ENCODE measurements at places on chromosomes 16 and 17.

- no peak for DNase-seq
These were observed 366.5 kb downstream of the SEC14L1 start for GRCh38 chr17:77507111-77507885.

DNA sequence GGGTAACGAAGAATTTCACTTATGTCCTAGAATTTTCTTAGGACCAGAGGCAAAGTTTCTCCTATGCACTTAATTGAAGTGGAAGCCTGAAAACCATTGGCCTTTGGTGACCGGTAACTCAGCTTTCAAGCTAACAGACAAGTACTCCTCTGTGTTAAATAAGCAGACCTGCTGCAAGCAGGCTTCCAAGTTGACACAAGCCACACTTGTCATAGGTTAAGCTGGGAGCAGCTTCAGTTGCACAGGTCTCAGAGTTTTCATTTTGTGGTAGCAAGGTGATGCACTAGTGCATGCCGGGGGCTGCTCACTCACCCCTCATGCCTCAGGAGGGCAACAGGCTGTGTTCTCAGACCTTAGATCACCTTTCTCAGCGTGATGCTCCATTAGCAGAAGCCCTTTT is 399.9 kb downstream of the UTP18 start:
- DNase-seq = no peak

- DNase-seq = no peak
These were observed 37.8 kb upstream of the MYOCD start for GRCh38 chr17:12627781-12628451.

- DNase-seq = no peak
These were observed 80.2 kb upstream of the SMURF2 start for GRCh38 chr17:64742326-64742725.

DNA sequence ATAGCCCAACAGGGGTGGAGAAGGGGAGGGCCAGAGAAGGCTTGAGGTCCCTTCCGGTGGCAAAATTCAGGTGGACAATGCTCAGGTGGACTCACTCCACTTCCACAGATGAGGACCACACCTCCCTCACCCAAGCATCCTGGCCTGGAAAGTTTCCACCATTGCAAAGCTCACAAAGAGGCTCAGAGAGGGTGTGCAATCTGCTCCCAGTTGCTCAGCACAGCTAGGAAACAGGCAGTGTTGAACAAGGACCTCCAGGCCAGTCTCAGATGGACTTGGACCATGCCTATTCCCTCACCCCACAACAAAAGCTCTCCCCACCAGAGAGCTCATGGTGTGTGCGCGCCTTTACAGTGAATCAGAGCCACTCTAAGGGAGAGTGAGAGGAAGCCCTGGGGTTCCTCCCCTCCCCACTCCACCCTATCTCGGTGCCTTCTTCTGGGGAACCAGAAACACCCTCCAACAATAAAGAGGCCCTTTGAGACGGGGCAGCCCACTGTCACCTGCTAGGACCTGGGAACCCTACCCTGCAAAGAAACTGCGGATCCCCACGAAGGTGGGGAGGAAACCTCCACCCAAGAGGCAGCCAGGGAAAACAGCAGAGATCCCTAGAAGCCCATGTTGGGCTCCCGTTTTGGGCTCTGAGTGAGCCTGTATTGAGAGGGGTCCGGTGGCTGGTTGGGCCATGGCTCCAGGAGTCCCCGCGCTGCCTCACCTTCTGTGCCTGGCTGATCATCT is 1.6 kb downstream of the FAM83G start:
- no peak for DNase-seq

DNA sequence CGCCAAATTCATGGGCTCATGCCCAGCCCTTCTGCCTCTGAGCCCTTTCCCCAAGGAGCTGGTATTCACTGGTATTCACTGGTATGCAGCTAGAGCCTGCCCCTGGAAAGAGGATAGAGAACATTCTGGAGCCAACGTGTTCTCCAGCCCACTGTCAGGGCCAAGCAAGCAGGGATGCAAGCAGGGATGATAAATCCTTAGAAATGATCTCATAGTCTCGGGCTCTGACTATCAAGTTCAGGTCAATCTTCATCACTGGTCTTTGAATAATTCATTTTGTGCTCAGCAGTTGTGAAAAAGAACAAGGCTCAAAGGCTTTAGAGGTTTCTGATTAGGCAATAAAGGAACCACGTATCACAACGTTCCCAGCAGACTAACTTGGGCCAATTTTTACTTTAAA is 57.3 kb downstream of the CACNG5 start:
- no peak for DNase-seq

DNA sequence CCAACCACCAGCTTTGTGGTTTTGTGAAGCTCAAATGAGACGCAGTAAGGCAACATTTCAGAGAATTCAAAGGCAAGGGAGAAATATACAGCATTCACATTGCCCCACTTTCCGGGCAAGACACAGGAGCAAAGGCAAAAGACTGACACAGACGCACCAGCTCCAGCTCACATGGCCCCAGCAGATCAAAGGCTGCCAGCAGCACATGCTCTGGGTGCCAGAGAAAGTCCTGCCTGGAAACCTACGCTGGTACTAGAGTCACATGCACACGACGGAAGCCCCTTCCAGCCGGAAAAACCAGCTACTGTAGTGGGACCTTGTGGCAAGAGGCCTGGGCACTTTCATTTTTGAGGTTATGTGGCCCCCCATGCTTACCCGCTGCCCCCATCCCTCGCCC is 50.1 kb downstream of the GTF3C1 start:
- no peak for DNase-seq

DNA sequence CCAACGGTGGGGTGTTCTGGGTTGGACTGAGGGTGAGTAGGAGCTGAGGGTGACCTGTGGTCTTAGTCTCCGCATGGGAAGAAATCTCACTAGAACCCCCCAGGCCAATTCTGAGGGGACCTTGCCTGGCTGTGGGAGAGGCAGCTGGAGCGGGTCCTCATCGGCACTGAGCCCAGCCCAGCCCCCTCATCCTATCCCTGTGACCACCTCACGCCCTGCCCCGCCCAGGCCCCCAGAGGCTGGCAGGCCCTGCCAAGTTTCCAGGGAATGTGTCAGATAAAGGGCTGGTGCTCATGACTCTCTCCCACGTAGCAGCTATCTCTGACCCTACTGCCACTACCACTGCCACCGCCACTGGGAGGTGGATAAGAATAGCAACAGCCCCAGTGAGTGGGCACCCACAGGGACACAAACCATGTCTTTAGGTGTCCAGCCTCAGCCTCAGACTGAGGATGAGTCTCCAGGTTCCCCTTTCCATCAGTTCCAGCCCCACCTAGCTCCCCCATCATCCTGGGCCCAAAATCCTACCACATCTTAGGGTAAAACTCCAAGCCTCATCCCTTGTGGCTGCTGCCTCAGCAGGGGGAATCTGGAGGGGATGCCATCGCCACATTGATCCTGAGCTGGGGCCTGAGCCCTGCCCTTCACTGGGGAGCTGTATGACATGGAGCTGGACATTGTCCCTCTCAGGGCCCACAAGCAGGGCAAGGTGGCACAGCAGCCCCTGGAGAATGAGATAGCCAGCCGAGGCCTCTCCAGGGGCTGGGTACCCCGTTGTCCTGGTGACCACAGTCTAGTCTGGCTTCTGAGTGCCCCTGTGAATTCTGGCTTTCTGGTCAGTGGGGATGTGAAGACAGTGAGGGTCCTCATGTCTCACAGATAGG is 14.9 kb downstream of the CDH16 start:
- DNase-seq = no peak

- no peak for DNase-seq
These were observed 898.2 kb upstream of the GOT2 start for GRCh38 chr16:59632276-59632855.

DNA sequence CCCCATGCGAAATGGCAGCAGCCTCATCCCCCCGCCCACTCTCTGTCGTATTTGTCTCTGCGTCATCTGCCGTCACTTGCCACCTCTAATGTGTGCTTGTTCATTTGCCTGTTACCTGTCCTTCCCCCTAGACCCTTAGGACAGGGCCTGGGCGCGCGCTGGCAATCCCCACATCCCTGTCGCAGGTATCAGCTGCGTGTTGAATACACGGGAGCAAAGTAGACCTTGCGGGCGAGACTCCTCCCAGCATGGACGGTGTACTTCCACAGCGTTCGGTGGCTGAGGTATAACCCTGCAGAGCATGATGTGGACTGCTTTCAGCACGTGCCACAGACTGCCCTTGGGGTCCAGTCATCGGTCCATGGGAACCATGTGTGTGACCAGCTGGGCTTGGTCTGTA is 170.1 kb upstream of the CHMP6 start:
- DNase-seq = no peak

- DNase-seq = no peak
These were observed 7.9 kb downstream of the SEPTIN12 start for GRCh38 chr16:4780235-4780634.

- no peak for DNase-seq
These were observed 53.0 kb downstream of the RPA1 start for GRCh38 chr17:1882836-1883235.

- DNase-seq = no peak
These were observed 25.9 kb downstream of the SREBF1 start for GRCh38 chr17:17810895-17811248.

GRCh38 chr17:38908676-38909181 is 16.7 kb upstream of the LASP1NB start:
- no peak for DNase-seq

DNA sequence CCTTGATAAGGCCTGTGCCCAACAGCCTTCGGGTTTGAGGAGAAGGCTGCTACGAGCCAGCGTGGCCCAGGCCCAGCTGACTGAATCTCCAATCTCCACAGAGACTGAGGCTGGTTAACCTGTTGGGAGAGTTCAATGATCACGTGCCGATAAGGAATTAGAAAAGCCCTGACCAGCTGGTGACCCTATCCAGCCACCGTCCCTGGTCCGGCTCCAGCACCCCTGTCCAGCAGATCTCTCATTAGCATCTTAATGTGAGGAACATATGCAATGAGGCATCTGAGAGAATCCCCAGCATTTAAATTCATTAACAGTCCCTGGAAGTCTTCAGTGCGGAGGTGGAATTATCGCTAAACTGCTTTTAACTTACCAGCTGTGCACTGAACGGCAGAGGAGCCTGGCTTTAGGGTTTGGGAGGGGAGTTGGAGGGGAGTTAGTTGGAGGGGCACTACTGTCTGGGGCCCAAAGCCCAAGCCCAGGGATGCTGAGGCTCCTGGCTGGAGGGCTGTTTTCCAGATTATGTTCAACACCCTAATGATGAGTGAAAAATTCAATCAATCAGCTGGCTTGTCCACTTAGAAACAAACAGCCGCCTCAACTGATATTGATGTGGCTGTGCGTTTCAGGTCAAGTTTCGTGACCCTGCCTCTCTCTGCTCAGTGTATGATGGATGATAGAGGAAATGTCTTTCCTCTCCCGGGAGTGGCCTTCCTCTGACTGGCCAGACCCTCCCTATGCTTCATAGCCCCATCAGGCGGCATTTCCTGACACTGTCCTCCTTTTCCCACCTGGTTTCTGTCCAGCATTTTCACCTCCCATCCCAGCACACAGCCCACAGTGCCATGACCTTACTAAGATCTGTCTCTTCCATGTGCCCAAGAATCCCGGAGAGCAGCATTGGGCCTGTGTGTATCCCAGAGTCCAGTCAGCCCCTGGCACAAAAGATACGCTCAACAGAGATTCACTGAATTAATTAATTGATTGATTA is 184.5 kb downstream of the CCT6B start:
- no peak for DNase-seq

- no peak for DNase-seq
These were observed 24.7 kb downstream of the GDE1 start for GRCh38 chr16:19497176-19497575.

GRCh38 chr17:31329221-31329620 is 7.8 kb upstream of the EVI2A start:
- DNase-seq = no peak

GRCh38 chr17:79674506-79675412 is 56.0 kb upstream of the ENPP7 start:
- DNase-seq = no peak

DNA sequence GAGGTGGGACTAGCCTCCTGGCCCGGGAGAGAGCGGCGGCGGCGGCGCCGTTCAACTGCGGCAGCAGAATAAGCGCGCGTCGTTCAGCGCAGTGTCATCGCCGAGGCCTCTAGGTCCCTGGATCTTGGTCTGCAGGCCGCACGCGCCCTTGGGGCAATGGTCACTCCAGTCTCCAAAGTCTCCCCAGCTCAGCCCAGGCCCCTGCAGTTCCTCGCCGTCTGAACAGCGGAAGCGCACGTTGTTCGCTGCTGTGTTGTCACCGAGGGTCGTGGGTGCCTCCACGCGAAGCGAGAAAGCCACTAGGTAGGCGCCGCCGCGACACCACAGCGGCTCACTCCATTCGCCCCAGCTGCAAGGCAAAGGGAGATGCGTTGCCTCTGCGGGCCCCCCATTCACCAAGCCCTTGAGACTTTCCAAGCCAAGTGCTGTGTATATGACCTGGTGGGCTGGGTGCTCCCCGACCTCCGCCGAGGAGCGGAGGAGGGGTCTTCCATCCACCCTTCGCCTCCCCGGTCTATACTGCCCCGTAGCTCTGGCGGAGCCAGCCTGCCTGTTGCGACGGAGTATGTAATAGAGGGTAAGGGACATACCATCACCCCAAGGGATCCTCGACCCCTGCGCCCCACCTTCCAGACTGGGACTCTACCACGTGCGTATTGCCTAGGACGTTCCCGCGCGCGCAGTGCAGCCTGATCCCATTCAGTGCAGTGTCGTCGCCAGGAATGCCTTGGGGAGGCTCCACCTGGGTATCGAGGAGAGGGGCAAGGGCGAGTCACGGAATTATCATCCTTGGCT is 656 bp downstream of the VMO1 start:
- no peak for DNase-seq

GRCh38 chr16:73057291-73058210 is 9.6 kb upstream of the ZFHX3 start:
- no peak for DNase-seq

DNA sequence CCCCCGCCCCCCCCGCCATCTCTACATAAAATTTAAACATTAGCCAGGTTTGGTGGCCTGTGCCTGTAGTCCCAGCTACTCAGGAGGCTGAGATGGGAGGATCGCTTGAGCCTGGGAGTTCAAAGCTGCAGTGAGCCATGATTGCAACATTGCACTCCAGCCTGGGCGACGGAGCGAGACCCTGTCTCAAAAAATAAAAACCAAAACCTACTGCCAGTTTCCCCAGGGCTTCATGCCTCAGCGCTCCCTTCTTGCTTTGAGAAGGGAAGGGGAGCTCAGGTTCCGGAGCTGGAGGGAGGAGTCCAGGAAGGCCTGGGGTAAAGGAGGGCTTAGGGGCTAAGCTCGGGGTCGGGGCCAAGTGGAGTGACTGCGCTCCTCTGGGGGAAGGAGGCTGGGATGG is 20.5 kb downstream of the PLCD3 start:
- DNase-seq = no peak

- DNase-seq = no peak
These were observed 55.9 kb downstream of the FOXL1 start for GRCh38 chr16:86634292-86634691.

DNA sequence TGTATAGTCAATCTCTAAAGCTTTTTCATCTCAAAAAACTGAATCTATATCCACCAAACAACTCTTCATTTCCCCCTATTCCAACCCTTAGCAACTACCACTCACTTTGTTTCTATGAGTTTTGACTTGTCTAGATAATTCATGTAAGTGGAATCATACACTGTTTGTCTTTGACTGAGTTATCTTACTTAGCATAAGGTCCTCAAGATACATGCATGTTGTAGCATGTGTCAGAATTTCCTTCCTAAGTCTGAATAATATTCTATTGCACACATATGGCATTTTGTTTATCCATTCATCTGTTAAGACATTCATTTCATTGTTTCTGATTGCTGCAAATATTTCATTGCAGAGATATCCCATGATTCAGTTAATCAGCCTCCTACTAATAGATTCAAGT is 72.2 kb downstream of the SSH2 start:
- no peak for DNase-seq

Measured in activated naive CD4-positive, alpha-beta T cell treated with anti-CD3 and anti-CD28 coated beads, Interleukin-2, amount 50 U/mL, for 72 hours (primary cell).